ENCODE measurements at places on chromosomes 16 and 17.
A peak's percentile ranks its signal among the peaks of the same experiment; 100 is the strongest.

DNA sequence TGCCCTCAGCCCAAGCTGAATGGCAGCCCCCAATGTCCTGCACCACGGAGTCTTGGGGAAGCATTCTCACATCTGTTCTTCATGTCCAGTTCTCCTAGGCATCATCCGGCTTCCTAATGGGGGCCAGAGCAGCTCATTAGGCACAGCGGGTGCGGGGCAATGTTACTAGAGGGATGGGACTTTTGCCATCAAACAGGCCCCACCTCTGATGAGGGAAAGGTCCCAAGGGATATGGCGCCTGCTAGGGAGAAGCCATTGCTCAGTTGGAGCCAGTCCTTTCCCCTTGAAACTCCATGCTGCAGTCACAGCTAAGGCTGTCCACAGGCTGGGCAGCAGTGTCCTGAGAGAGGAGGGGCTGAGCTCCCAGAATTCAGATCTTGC, 1.7 kb upstream of the DPH1 start:
- peaks cover 13% of the 10 kb centered on the region for H3K4me1 ChIP-seq
- peak overlapping the region; percentile 63 for H3K4me3 ChIP-seq
- no peak for DNase-seq
- no peak overlapping the region for H3K27ac ChIP-seq
- no peaks in the 10 kb centered on the region for H3K36me3 ChIP-seq
- H3K27me3 ChIP-seq: peaks cover 39% of the 10 kb centered on the region

DNA sequence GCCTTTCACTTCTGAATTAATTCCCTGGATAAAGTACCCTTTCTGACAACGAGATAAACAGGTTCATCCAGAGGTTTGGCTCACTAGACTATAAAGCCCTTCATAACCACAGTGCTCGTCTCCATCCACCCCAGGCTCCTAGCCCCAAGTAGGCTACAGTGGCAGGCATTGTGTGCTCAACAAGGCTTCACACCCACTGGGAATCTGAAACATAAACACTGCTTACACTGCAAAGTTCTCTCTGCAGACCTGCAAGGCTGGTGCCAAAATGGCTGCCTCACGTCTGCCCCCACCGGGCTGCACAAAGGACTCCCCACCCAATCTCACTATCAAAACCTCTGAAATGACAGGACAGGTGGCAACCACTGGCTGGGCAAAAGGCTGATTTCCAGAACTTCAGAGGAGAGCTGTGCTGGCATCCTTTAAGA, 5.1 kb upstream of the HLF start:
- no peak overlapping the region for H3K27ac ChIP-seq
- peaks cover 57% of the 10 kb centered on the region for H3K27me3 ChIP-seq
- peaks cover 14% of the 10 kb centered on the region for H3K4me1 ChIP-seq
- H3K36me3 ChIP-seq: no peaks in the 10 kb centered on the region
- no peak for DNase-seq

DNA sequence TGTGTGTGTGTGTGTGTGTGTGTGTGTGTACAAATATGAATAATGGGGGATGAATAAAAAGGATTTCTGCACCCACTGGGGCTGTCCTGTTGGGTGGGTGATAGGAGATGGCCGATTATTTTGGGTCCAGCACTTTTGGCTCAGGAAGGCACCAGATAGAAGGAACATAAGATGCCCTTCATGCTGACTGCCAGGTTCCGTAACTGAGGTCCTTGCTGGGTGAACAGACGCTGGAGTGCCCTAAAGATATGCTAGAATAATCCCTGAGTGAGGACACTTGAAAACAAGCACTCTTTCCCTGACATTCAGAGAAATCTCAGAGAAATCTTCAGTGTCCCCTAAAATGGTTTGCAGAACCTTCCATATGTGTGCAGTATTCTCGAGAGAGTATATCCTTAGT, 17.7 kb downstream of the IRX6 start:
- H3K27me3 ChIP-seq: peaks cover 2% of the 10 kb centered on the region
- no peaks in the 10 kb centered on the region for H3K36me3 ChIP-seq
- no peak overlapping the region for H3K4me3 ChIP-seq
- no peak for DNase-seq
- no peak overlapping the region for H3K27ac ChIP-seq

GRCh38 chr17:58184308-58184985, 8.1 kb upstream of the EPX start:
- no peaks in the 10 kb centered on the region for H3K36me3 ChIP-seq
- no peak for DNase-seq
- no peak overlapping the region for H3K4me3 ChIP-seq
- peaks cover 5% of the 10 kb centered on the region for H3K4me1 ChIP-seq
- H3K27me3 ChIP-seq: peaks cover 3% of the 10 kb centered on the region
- no peak overlapping the region for H3K27ac ChIP-seq

- peaks cover 2% of the 10 kb centered on the region for H3K27me3 ChIP-seq
- H3K36me3 ChIP-seq: no peaks in the 10 kb centered on the region
- no peak for DNase-seq
- H3K4me3 ChIP-seq: no peak overlapping the region
These were observed 169.7 kb upstream of the IRX6 start for GRCh38 chr16:55154262-55154661.

GRCh38 chr16:73274140-73274539, 226.2 kb upstream of the ZFHX3 start:
- DNase-seq: no peak
- H3K27ac ChIP-seq: no peak overlapping the region
- H3K27me3 ChIP-seq: no peaks in the 10 kb centered on the region
- no peak overlapping the region for H3K4me3 ChIP-seq
- H3K36me3 ChIP-seq: no peaks in the 10 kb centered on the region

GRCh38 chr16:57501492-57501891, 15.2 kb upstream of the DOK4 start:
- H3K27ac ChIP-seq: peak overlapping the region; percentile 26
- H3K4me3 ChIP-seq: no peak overlapping the region
- H3K27me3 ChIP-seq: peaks cover 2% of the 10 kb centered on the region
- no peak for DNase-seq

Data from activated T-helper 1 cell treated with anti-CD3 and anti-CD28 coated beads, Interleukin-12 subunit alpha, Interleukin-12 subunit beta, Interleukin-2, Interleukin-4 antibody, amounts not matched to agents 30 ng/mL and 10 ng/mL and 1 ng/mL, durations not matched to agents 14 hours and 24 hours and 36 hours (primary cell).